Right renal pelvis (tissue), 4 donors: ENCODE measurements at places on chromosomes 1 and 21. TPM values are rescaled to one million over a fixed set of nuclear protein-coding genes. Genes with fewer than 3 reads are reported as not detected.

DNA sequence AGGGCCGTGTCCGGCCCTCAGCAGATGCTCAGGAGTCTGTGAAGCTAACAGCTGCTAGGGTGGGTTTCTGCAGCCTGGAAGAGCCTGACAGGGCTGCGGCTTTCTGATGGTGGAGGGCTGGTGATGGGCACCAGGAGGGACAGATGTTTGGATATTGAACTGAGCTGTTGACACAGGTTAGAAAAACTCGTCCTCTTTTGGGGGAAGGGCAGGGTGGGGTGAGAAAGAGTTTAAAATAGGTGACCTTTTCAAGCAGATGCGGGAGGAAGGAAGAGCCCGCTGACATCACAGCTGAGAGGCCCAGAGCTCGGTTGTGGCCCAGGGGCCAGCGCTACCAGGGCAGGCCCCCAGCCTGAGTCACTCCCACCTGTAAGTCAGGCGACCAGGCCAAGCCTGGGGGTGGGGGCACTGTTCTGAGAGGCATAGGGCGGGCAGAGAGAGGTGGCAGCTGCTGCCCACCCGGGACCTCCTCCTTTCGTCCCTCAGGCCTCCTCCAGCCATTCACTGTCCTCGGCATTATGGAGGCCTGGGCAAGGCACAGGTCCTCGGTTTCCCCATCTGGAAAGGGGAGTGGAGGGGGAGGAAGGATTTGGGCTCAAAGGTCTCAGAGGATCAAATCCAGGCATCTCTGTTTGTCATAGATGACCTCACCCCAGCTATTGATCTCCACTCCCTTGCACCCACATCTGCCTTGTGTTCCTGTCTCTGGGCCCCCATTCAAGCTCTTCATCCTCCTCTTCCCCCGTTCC, 32.3 kb upstream of the ID3 start:
- DNase-seq, result no peak

GRCh38 chr1:16013220-16013907, 4.5 kb downstream of the HSPB7 start:
- DNase-seq, result no peak

DNA sequence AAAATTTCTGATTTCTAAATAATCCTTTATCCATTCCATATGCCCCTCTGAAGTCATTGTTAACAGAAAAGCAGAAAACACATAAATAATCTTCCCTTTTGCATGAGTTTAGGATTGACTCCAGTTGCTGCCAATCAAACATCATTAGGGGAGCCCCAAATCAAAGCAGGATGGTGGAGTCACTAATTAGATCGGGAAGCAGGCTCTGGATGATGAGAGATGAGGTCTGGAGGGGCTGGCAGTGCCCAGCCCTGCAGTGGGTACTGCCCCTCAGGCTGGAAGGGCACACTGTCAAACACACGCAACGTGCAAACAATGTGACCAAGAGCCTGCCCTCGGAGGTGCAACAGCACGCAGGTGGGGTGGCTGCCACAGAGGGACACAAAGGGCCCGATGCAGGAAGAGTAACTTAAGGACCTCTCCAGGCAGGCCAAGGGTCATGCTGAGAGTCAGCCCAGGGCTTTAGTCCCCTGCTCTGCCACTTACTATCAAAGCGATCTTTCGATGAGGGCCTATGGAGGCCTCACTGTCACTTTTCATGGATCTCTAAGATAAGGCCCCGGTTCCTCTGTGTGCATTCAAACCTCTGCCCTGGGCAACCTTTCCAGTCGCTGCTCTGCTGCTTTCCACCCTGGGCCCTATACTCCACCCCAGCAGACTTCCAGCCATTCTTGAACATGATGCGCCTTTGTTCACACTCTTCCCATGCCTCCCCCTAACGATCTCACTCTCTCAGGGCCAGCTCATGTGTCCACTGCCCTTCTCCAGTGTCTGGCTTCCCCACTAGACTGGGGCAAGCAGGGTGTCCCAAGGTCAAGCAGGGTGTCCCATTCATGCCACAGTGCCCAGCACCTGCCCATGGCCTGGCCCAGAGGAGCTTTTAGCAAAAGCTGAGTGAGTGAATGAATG, 98.9 kb downstream of the DMRTB1 start:
- DNase-seq, result no peak

DNA sequence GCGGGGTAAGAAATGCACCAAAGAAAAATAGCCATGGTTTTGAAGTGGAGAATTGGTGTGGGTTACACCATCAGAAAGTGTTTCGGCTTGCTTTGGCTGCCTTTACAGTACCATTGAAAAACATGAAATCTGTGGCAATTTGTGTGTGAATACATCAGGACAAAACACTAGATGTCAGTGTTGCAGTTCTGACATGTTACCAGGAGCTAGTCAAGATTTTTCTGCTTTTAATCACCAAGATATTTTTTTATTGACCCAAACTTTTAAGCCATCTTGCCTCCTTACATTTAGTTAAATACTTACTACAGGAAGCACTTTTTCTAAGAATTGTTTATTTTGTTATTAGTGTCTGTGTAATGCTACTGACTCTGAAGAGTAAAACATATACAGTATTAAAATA, 14.3 kb downstream of the RRP15 start:
- no peak for DNase-seq

DNA sequence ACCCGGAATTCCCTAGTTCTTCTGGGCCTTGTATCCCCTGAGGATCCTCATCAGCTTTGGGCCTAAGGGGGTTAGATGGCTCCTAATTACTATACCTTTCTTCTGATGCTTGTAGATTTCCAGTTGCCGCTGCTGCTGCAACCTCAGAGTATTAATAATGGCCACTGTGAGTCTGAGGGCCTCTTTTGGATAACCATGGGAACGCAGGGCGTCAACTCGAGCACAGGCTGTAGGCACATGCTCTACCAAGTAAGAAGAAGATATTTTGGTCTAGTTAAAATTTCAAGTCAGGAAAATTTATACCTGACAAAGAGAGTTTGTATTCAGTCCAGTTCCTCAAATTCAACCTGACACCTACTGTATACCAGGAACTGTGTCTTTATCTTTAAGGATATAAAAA, 28.2 kb downstream of the UROD start:
- no peak for DNase-seq

- DNase-seq, result no peak
Observed at GRCh38 chr1:53449021-53449420, 10.2 kb upstream of the DMRTB1 start.

GRCh38 chr1:49389699-49390098, 613.0 kb upstream of the BEND5 start:
- no peak for DNase-seq

DNA sequence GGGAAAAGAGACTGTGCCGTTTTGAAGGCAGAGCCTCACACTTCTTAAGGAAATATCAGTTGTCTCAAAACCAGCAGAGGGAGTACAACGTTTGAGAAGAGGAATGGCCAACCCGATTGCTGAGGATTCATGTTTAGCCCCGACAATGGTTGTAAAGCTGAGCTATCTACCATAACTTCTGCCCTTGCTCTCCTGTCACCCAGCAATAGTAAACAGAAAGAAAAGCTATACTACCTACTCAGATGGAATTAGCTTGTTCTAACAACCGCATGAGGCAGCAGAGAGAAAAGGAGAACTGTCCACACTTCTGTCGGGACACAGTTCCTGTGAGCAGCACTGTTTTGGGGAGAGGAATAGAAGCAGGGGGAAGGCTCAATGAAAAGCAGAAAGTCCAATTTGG, 91.2 kb downstream of the SLC45A1 start:
- no peak for DNase-seq

The ACP6 gene
- 41.9 TPM for polyA plus RNA-seq

The GPR37L1 gene
- polyA plus RNA-seq, result 0.04 TPM
